ENCODE measurements at places on chromosomes 7 and 10.

GRCh38 chr10:110408943-110409342, 88.8 kb upstream of the DUSP5 start:
- no peak for DNase-seq

- no peak for DNase-seq
These were observed 7.8 kb upstream of the ZNF485 start for GRCh38 chr10:43598446-43598845.

DNA sequence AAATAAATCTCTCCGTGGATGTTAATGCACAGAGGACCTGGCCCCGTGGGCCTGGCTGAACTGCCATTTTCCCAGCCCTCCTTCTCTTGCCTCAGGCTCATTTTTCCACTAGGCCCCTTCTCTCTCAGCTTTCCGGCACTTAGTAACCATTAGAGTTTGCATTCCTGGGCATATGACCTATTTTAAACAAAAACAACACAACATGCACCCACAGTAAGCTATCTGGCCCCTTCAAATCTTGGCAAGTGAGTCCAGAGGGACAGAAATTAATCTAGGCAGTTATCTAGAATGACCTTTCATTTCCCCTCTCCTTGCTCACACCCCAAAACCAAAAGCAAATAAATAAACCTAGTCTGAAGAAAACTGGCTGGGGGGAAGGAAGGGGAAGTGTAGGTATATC, 11.7 kb downstream of the FBXW4 start:
- DNase-seq, result no peak

- no peak for DNase-seq
These were observed 94.0 kb downstream of the PRKG1 start for GRCh38 chr10:51168086-51168815.

DNA sequence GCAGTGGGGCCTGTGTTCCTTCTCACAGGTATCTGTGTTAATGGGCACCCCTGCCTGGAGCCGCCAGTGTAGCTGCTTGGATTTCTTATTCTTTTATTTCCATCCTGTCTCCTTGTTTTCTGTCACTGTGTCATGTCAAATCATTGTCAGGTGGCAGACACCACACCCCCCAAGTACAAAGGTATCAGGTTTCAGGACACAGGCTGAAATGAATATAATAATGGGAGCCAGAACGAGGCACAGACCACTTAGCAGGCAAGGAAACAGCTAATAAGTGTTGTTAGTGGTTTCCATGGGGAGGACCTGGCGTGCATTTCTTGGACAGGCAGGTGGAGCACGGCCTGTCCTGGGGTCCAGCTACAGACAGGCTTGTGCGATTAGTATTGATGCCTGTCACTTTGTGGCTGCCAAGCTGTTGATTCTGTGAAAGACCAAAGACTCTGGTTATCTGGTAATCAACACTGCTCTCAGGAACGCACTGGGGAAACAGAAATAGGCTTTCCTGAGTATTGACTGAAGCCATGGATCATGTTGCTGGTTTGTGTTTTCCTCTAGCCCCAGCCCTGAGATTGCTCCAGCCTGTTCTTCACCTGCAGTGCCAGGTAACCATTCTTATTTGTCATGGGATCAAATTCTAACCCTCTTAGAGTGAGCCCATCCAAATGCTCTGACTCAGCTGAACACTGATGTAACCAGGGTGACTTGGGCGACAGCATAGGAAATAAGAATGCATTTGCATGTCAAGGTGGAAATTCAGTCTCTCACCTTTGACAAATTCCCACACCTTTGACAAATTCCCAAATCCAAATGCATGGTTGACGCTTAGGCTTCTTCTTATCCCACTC, 1002.0 kb downstream of the LRMDA start:
- DNase-seq, result no peak

GRCh38 chr7:146090023-146090645, 26.5 kb upstream of the CNTNAP2 start:
- DNase-seq, result no peak

DNA sequence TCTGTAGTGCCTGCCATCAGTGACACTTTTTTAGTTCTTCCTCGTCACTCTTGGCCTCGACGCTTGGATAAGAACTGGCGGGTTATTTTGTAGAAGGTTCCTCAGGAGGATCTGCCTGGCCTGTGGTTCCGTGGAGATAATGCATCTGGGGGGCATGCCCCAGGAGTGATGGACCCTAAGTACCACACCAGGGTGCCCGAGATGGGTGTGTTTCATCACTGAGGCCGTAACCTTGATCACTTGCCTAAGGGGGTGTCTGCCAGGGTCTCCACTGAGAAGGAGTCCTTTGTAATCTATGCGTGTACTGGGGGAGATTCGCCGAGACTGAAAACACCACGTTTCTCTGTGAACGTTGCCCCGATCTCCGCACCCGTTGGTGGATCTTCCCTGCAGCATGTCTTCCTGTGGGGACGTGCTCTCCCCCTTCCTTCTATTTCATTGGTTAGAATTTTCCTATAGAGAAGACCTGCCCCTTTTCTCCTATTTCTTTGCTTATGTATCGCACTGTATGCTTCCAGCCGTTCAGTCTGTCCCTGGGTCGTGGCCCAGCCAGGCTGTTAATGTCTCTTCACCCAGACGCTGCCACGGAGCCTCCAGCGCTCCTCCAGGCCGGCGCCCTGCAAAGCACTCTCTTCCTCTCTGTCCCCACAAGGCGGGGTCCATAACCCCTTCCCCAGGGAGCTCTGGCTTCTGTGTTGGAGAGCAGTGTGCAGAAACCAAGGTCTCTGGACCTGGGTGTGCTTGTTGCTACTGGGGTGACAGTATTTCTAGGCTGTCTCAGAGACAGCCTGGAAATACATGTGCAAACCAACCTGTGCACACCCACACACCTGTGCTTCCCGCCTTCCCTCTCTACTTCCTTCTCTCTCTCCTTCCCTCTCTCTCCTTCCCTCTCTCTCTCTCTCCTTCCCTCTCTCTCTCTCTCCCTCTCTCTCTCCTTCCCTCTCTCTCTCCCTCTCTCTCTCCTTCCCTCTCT, 14.4 kb upstream of the DPYSL4 start:
- DNase-seq, result no peak

DNA sequence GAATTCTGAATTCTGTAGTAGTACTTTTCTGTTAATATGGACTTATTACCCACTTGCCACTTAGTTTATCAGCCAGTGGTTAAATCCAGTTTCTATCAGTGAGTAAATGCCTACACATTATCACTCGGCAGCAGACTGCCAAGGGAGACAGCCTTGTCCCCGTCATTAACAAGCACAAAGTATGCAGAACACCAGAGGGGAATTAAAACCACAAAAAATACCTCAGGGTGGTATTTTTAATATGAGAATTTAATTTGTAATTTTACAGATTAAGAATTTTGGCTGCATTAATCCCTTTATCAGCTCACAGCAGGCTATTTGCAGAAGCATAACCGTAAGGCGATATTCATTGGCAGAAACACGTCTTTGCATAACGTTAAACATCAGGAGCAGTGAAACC, 150.0 kb upstream of the FZD1 start:
- no peak for DNase-seq

DNA sequence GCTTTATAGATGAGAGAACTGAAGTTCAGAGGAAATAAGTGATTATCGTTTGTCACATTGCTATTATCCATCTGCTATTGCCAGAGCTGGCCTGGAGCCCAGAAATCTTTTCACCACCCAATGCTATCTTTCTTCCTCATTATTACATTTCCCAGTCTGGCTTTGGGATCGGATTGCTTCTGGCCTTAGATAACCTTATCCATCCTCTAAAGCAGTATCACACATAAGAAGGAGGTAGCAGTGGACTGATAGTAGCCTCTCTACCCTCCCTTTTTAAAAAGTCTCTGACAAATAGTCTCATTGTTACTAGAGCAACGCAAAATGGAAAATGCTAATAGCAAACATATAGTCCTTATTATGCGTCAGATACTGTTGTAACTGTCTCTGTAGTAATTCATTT, 1.3 kb upstream of the CLDN12 start:
- DNase-seq, result no peak

DNA sequence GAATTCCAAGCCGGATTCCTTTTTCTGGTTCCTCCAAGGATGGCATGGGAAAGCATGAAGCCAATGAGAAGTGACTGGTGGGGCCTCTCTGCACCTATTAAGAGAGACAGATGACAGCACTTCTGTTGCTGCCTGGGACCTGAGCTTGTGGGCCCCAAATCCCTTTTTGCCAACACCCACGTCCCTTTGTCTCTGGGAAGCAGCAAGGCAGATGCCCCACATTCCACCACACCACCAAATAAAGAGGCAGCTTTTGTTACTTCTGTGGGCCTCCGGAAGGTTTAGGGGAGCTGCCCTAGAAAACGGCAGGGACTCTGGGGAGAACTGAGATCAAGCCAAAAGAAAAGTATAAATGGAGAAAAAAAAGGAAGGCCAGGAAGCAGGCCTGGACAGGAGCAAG, 3.4 kb downstream of the CCDC136 start:
- no peak for DNase-seq

DNA sequence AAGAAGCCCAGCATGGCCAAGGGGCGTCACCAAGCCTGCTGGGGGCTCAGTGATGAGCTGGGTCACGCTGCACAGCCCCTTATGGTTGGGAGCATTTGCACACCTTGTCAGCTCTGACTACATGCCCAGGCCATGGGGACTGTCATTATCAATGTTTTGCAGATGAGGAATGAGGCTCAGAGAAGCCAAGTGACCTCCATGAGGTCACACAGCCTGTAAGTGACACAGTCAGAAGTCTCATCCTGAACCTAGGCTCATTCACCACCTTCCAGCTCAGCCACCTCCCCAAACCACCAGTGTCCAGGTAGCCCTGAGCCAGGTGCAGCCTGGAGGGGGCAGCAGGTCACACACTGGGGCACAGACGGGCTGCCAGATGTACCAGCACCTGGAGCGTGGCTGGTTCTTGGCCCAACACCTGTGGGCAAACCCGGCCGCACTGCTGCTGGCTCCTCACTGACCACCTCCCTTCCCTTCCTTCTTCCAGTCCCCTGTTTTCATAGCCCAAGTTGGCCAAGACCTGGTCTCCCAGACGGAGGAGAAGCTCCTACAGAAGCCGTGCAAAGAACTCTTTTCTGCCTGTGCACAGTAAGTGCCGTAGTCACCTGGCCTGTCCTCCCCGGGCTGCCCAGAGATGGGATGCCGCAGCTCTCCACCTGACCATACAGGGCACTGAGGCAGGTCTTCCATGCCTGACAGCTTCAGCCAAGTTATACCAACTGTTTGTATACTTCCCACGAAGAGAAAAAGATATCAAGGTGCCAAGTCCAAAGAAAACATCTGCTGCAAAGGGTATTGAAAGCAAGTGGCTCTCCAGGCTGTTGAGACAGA, 119.6 kb downstream of the RGS10 start:
- DNase-seq, result no peak

GRCh38 chr7:42972699-42973500, 40.7 kb downstream of the MRPL32 start:
- no peak for DNase-seq

DNA sequence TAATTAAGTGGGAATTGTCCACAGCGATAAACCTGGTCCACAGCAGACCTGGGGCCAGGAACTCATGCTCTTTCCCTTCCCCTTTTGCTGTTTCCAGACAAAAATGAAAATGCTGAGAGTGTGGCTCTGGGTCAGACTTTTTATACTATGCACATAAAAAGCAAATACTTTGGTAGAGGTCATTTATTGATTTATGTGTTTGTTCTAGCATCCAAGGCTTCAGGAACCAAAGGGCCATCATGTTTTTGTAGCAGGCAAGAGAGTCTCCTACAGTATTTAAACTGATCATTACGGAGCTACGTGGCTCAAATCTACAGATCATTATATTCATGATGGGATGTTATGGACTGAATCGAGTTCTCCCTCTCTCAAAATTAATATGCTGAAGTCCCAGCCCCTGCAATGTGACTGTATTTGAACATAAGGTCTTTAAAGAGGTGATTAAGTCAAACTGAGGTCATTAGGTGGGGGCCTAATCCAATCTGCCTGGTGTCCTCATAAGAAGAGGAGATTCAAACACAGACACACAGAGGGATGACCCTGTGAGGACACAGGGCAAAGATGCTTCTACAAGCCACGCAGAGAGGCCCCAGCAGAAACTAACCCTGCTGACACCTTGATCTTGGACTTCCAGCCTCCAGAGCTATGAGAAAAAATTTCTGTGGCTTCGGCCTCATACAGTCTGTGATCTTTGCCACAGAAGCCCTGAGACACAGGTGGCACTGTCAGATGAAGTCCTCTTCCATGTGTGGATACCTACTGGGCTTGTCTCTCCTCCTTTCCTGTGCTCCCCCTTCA, 46.1 kb upstream of the RNF32 start:
- no peak for DNase-seq

DNA sequence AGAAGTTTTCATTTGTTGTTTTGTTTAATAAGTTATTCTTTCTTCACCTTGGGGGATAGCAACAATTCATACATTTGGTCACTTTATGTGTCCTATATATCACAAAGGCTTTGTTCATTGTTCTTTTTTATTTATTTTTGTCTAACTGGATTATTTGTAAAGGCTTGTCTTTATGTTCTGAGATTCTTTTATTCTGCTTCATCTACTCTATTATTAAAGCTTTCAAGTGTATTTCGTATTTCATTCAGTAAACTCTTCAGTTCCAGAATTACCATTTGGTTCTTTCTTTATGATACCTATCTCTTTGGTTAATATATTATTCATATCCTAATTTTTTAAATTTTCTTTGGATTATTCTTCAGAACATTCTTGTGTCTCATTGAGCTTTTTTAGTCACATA, 942.9 kb downstream of the ANKRD7 start:
- no peak for DNase-seq

GRCh38 chr7:142795339-142795863, 24.6 kb downstream of the PRSS2 start:
- DNase-seq, result no peak

DNA sequence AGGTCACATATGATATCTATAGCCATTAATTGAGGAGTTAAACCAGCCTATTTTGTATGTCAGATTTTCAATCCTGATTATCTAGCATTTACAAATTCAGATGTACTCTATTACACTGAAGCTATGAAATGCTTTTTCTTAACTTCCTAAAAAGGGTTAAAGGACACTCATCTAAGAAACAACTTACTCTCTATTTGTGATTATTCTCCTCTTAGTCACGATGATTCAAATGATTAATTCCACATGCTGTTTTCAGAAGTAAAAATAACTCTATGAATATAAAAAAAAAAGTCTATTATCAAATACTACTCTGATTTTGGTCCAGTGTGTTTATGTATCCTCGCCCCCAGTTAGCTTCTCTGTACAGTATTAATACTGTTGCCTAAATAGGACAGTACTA, 1199.9 kb downstream of the GATA3 start:
- no peak for DNase-seq

- no peak for DNase-seq
These were observed 334.8 kb downstream of the GLRX3 start for GRCh38 chr10:130470973-130471372.

GRCh38 chr10:11177926-11178471, 160.3 kb downstream of the CELF2 start:
- DNase-seq, result no peak

- no peak for DNase-seq
These were observed 414.8 kb downstream of the RPS24 start for GRCh38 chr10:78448470-78448869.

GRCh38 chr10:71749396-71749795, 23.9 kb downstream of the VSIR start:
- no peak for DNase-seq

GRCh38 chr7:79084423-79084822, 369.0 kb downstream of the MAGI2 start:
- DNase-seq, result no peak

GRCh38 chr7:139661903-139662302, 115.9 kb downstream of the HIPK2 start:
- no peak for DNase-seq
